ENCODE measurements at places on chromosomes 1 and 21.

DNA sequence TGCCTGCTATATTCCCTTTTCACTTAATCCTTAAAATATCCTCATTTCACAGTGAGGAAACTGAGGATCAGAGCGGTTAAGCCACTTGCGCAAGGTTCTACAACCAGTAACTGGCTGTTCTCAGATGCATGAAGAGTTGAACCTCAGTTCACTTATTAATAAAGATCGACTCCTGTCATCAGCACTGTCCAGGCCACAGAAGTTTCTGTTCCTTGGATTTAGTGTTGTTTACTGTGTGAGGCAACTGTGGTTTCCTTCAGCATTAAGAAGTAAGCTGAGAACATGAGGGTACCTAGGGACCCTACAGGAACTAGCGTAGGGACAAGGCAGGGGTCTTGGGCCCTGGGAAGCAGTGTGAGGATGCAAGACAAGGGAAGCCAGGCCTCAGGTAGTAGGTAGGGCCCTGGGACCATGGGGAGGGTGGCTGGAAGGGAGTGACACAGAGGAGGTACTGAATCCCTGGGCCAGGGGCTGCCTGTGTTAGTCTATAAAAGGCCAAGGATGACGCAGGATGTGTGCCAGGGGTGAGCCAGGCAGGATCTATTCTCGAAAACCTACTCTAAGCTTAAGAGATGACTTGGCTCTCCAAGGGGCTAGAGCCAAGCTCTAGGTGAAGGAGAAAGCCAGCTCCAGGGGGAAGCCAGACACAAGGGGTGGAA lies 181.2 kb upstream of the CSF3R start:
- no peak for DNase-seq

- peak; percentile 53 for DNase-seq
These were observed 905 bp downstream of the BTBD19 start for GRCh38 chr1:44808938-44809917.

- no peak for DNase-seq
These were observed 117.6 kb downstream of the KCNN3 start for GRCh38 chr1:154752273-154753030.

DNA sequence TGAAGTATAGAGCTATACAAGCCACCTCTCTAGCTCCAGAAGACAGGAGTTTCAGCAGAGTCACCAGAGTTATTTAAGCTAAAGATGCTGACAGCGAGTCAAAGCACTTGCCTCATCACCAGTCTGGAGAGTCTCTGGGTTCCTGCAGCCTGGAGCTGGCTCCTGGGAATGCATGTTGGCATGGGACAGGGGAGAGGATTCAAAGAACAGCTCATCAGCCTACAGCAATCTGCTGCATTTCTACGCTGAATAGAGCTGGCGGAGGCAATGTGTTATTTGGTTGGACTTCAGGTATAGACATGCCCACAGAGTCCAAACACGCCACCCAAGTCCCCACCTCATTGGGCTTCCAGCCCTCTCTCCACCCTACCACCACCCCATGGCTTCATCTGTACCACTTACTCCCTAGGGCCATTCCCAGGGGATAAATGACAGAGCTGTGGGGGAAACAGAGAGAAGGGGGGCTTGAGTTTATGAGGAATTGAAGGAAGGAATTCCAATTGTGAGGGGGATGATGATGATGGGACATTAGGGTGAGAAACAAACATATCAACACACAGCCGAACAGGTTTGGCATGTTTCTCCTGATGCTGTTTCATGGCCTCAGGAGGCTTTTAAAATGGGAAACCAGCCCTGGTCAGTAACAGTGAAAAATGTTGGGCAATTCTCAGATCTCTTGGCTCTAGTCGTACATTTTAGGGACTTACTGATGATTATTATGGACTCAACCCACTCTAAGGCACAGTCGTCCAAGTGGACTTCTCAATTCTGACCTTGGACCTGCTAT lies 58.4 kb downstream of the PLEKHA6 start:
- no peak for DNase-seq

DNA sequence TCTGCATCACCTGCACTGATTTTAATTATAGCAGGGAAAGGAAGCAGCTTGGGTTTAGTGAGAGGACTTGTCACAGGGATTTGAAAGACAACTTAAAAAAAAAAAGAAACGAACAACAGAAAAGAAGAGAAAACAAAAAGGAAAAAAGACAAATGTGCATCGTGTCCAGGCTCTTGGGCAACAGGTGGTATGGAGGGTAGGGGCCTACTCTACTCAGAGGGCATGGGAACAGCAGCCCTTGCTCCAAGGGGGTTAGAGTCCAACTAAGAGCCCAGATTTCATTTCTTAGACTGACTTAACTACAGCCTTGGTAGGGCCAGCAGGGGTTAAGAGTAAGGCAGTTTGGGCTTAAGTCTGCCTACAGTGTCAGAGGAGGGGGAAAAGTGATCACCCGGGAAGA lies 15.3 kb upstream of the EXOSC10 start:
- DNase-seq, result no peak

DNA sequence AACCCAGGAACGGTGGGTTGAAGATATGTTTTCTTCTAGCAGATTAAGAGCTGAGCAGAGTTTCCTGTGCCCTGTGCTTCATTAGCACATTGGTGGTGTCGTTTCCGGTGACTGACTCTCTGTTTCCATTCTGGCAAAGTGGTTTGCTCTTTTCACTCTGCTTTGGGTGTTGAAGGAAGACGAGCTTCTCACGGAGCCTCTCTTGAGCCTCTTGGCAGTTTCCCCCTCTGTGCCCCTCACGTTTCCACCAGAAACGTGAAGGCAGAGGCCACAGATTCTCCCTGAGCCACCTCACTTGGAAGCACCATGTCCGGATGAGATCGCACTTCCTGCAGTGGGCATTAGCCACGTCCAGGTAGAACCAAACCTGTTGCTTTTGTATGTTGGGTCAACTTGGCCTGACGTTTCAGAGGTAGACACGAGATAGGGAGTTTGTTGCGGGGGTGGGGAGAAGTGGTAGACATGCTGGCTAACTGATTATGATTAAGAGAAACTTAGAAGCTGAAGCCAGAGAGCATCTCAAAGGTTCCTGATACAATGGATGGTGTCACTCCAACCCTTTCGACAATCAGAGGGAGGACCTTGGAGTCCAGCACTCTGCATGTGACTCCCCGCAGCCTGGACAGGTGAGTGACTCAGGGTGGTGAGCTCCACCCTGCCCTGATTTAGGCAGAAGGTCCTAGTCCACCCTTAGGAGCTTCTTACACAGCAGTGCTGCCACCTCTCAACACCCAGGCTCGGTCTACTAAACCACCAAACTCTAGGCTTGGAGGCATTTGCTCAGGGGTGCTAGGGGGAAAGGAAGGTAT lies at the start of gene LAX1:
LAX1 (plus strand) TSS at position 155 of the 809 bp plus-strand sequence; CDS start at position 538, 383 bp downstream.
- DNase-seq, result no peak

DNA sequence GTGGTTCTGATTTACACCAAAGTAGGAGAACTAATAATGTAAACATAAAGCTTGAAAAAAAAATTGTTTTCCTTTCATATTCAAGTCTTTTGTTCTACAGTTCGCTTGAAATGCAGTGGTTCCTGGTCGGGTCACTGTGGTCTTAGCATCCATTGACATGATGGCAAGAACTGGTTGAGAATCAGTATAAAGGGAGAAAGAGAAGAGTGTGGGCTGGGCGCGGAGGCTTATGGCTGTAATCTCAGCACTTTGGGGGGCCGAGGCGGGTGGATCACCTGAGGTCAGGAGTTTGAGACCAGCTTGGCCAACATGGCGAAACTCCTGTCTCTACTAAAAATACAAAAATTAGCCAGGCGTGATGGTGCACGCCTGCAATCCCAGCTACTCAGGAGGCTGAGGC lies 250.9 kb downstream of the BACH1 start:
- no peak for DNase-seq

DNA sequence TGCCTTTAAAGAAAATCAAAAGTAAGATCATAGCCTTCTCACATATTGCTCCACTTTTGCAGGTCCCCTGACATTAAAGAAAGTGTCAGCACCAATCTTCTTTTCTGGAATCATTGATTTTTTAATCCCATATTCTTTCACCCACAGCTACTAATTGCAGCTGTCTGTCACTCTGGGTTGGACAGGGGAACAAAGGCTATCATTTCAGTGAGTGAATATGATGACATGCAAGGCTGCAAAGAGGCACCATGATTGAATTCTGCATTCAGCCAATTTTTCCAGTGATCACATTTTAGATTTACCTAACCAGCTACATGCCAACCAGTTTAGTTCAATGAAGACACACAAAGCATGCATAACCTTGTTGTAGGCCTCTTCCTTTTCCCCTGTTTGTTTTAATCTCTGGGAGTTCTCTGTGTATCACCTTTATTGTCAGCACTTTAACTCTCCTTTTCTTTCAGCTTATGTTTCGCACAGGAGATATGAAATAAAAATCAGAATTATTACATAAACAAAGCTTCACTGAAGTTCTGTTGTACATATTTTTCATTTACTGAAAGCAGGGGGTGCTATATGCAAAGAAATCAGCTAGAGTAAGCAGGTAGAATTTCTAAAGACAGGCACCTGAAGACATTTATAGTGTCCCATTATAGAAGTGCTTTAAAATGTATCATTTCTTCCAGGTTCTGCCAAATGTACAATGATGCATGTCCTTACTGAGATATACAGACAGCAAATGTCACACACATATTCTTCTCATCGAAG lies 584.8 kb downstream of the PLA2G4A start:
- no peak for DNase-seq

- DNase-seq, result no peak
These were observed 123.3 kb downstream of the NOS1AP start for GRCh38 chr1:162192763-162193162.

- no peak for DNase-seq
These were observed 6.5 kb downstream of the WNT3A start for GRCh38 chr1:228013131-228013934.

GRCh38 chr1:198771563-198772153 lies 132.8 kb downstream of the PTPRC start:
- DNase-seq, result no peak

DNA sequence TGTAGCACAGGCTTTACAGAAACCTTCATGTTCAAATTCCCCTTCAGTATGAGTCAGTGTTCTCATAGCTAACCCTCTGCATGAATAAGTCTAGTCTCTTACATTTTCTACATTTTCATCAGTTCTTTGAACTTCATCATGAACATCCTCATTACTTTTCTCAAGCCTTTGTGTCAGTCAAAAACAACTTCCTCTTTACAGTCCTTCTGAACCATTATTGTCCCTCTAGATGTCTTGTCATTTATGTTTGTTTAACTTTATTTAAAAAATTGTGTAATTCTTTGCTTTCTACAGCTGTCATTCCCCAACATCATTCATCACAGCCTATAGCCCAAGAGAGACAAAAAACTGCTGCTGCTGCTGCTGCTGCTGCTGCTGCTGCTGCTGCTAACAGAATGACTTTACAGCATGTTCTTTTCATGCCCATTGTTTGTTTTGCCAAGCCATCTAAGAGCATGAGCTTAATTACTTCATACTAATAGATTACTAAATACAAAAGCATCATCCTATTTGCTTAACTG lies 133.1 kb downstream of the LRRC40 start:
- peak; percentile 37 for DNase-seq

GRCh38 chr1:247639381-247639981 lies 34.1 kb downstream of the OR2G3 start:
- DNase-seq, result peak; percentile 28

DNA sequence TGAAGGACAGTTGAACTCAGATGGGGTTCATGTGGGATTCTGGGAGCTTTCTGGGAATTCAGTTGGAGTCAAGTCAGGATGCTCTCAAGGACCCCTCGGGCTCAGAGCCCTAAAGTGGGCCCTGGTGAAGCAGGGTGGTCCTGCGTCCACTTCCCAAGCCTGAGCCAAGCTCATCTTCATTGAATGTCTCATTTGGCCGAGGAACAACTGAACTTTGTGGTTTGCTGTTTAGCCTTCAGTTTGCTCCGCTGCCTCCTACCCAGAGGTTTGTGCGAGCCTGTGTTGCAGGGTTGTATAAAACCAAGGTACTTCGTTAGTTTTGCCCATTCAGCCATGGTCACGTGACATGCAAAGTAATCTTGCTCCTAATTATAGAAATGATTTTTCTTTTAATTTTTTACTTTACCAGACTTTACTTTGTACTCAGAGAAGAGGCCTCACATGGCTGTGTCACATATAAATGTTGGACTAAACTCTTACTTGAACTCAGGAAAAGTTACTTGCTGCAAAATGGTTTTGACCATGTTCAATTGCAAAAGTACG lies 49.7 kb downstream of the B3GALT5 start:
- no peak for DNase-seq

DNA sequence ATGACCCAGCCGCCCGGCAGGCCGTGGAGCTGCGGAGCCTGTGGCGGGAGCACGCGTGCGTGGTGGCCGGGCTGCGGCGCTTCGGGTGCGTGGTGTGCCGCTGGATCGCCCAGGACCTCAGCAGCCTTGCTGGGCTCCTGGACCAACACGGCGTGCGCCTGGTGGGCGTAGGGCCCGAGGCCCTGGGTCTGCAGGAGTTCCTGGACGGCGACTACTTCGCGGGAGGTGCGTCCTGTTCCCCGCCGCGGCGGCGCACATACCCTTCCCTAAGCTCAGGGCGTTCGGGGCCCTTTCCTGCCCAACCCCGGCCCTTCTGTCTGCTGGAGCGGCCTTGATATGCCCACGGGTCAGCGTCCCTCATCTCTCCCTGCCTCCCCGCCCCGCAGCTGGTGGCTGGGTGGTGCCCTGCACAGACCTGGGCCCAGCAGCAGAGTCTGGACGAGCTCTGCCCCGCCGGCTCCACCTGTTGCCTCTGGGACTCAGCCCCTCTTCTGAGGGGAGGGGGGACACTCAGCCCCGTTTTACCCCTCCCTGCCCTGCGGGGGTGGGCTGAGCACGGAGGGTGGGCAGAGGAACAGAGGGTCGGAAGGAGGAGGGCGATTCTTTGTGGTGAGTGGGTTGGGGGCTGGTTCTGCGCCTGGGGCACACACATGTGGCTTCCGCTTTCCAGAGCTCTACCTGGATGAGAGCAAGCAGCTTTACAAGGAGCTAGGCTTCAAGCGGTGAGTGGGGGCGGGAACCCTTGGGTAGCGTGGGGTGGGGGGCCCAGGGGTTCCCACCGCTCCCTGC lies 688 bp downstream of the PRXL2B start:
- no peak for DNase-seq

DNA sequence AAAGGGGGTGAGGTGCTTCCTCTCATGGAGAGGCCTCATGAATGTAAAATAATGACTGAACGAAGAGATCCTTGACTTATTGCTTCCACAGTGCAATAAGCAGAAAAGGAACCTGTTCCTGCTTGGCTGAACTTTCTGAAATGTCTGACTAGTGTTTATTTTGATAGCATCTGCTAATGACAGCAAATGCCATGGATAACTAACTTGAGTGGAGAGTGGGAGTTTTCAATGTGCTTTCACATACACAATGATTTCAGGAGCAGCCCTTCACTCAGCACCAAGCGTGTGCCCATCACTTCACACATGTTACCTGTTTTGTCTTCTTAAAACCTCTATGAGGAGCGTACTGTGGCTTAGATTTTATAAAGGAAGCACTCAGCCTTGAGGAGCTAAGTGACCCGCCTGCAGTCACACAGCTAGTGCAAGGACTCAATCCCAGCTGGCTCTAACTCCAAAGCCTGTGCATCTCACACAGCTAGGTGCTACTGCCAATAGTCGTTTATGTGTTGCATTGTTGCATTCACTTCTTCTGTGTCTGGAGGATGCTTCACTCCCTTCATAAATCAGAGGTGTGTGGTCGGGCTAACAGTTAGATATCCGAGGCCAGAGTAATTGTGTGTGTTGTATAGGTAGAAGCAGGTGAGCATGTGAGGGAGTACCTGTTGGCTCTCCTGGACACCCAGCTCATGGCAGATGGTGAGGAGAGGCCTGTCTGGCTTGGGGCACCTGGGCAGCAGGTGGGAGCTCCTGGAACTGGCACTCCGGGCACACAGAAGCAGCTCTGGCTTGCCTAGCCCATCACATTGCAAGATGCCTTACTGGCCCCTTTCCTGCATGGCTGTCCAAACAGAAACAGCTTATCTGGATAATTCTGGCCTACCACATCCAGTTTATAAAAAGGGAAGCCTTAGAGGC lies 12.8 kb downstream of the CASQ2 start:
- DNase-seq, result no peak

Measured in GM03348 (cell line).